ENCODE measurements at places on chromosomes 7 and 10.
A peak's percentile ranks its signal among the peaks of the same experiment; 100 is the strongest.

GRCh38 chr10:99976886-99977665, 32.7 kb downstream of the DNMBP start:
- DNase-seq, result peak; percentile 14

DNA sequence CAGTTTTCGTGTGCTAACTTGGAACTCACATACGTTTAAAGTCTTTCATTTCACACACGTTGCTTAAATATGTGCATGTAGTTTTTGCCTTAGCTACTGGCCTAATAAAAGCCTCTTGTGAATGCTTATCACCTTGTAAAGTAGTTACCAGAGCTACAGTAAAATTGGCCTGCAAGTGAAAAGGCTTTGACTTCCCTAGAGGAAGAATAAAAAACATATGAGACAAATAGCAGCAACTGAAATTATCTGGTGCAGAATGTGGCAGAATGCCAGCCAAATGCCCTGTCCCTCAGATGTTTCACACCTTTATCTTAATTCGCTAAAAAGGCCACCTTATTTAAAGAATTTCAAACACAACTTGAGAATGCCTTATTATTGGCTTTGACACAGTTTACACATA, 28.1 kb upstream of the RPA3 start:
- DNase-seq, result no peak

DNA sequence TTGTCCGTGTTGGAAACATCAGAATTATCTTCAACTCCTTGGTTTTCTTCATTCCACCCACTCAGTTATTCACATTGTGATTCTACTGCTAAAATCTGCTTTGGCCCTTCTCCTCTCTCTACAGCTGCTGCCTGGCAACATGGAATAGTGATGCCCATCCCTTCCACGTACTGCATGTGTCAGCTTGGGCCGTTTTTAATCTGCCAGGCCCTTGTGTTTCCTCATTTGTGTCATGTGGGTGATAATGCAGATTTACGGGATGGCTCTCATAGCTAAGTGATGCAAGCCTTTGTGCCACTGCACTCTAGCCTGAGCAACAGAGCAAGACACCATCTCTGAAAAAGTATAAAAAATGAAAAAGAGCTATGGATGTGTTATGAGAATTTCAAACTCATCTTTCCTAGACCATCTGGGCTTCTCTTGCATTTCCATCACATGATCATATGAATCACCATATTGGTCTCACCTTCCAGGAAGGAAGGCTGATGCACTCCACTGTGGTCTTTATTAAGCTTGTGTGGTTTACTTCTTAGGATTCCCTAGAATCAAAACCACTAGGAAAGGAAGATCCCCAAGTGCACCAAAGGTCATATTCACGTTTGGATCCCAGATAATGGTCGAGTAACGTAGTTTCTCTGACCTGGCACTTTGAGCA, 20.6 kb upstream of the CELF2 start:
- DNase-seq, result no peak

DNA sequence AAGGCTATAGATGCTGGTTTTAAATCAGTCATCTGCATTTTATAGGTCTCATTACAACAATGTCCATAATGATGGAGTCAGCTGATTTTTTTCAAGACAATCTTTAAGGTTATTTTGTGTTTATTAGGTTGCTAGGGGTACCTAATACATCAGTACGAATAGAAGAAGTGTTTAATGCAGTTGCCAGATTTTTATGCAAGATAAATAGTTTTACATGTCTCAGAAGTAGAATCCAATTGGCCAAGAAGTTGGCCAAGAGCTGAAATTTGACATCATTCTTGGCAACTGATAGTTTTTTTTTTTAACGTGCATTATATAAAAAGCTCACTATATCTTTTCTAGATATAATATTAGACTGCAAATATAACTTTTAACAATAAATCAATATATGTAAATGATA, 208.5 kb downstream of the TRIL start:
- DNase-seq, result no peak

DNA sequence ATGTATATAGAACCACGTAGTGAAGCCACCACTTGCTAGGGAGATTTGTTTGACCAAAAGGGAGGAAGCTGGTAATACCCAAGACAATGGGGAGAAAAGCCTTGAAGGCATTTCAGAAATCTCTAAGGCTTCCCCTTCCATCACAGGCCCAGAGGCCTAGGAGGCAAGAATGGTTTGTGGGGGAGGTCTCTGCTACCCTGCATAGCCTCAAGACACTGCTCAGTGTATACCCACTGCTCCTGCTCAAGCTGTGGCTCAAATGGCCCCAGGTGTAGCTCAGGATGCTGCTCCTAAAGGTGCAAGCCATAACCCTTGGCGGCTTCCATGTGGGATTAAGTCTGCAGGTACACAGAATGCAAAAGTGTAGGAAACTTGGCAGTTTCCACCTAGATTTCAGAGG, 1105.8 kb downstream of the GATA3 start:
- DNase-seq, result no peak

DNA sequence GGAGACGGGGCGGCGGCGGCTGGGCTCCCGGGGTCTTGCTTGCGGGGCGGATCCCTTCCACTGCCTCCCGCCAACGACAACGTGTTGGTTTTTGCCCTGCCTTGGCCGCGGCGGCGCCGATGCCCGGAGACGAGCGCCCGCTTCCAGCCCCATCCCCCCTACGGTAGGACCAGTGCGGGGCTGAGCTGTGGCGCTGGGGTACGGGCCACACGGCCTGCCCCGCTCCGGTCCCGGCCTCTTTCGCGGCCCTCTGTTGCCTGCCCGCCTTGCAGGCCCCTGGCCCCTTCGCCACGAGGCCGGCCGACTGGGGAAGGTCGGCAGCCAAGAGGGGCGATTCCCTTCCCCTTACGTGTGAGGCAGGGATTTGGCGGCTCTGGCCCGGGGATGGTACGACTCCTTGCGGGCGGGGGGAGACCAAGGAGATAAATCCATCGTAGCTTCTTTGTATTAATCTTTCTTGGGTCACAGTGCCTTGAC, 488 bp downstream of the EIF4H start:
- DNase-seq, result peak; percentile 36

DNA sequence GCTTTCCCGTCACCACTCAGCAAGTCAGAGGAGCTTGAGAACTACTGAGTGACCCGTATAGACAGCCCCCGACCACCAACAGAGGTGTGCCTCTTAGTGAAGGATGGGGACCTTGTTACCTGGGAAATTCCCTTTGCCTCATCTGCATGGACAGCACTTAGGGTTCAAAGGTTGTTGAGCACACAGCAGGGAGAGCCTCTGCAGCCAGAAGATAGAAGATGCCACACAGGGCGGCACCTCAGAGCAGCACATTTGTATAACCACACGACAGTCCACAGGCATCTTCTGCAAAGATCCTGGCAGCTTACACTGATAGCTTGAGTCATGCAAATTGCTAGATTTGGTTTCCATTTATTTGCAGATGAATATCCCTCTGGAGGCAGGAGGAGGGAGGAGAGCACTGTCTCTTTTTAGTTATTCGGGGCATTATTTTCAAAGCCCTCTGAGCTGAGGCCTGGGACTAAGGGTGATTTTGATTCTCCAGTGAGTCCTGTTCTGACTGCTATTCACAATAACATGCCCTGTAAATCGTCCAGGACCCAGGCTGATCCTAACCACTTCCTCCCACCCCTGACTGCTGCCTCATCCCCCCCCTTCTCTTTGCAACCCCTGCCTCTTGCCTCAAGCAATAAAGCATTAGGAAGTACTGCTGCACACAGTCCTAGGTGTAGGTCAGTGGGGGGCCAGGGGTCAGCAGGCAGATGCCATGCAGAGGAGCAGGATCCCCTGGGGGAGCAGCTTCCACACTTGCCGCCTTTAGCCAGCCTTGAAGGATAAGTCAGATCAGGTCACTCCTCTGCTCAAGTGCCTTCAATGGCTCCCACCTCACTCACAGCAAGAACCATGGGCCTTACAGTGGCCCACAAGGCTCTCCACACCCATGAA, 24.6 kb upstream of the INMT start:
- peak; percentile 43 for DNase-seq

- DNase-seq, result no peak
Observed at GRCh38 chr7:47422611-47423010, 159.3 kb downstream of the TNS3 start.

- DNase-seq, result no peak
Observed at GRCh38 chr10:124174071-124174566, 80.7 kb upstream of the CHST15 start.

DNA sequence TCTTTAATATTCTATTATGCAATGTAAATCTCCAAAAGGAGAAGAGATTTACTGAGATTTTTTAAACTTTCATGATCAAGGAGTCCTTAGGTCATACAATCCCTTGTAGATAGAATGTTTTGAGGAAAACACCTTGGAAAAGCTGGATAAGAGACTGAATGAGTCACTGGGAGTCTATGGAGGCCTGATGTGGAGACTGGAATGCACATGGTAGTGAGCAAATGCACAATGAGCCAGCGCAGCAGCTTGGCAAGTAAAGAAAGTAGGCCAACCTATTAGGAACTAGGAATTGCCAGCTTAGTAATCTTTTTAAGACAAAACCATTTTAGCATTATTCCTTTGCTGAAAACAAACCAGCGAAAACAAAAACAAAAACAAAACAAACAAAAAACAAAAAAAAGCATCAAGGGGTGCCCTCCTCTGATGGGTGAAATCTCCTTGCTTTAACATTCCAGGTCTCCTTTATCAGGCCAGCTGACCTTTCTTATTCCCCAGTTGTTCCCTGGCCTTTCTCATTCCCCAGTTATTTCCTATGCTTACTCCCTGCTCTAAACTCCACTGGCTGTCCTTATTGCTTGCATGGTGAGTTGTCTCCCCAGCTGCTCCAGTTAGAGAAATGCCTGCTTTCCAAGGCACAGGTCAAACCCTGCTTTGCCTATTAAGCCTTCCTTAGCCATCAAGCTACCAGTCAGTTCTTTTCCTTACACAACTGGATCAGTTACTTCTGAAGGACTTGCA, 135.8 kb downstream of the PLCE1 start:
- DNase-seq, result no peak

DNA sequence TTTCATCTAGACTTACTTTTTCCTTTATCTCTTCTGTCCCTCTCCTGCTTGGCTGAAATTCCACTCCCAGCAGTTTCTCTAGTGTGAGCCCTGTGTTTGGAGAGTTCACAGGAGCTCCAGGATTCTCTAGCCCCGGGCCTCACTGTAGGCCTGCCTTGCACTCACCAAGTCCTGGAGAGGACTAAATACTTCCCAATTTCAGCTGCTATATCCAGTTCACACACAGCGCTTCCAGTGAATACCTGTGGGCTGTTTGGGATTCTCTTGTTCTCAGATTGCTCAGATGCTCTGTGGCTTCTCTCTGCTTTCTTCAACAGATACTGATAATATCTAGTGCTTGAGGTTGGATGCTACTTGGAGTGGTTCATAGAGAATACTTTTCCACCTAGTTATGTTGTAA, 46.0 kb downstream of the MINPP1 start:
- DNase-seq, result no peak

GRCh38 chr7:93156884-93157283, 8.7 kb upstream of the SAMD9L start:
- DNase-seq, result no peak

DNA sequence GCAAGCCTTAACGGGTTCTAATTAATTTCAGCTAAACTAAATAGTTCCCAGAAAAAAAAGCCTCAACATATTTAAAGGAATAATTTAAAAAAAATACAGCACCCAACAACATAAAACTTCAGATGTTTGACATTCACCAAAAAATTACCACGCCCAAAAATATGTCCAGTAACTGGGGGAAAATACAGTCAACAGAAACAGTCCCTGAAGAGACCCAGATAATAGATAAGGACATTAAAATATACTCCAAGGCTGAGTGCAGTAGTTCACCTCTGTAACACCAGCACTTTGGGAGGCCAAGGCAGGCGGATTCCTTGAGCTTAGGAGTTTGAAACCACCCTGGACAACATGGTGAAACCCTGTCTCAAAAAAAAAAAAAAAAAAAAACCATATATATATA, 78.0 kb downstream of the BTAF1 start:
- no peak for DNase-seq

- no peak for DNase-seq
Observed at GRCh38 chr10:31921031-31921430, 7.6 kb downstream of the ARHGAP12 start.

DNA sequence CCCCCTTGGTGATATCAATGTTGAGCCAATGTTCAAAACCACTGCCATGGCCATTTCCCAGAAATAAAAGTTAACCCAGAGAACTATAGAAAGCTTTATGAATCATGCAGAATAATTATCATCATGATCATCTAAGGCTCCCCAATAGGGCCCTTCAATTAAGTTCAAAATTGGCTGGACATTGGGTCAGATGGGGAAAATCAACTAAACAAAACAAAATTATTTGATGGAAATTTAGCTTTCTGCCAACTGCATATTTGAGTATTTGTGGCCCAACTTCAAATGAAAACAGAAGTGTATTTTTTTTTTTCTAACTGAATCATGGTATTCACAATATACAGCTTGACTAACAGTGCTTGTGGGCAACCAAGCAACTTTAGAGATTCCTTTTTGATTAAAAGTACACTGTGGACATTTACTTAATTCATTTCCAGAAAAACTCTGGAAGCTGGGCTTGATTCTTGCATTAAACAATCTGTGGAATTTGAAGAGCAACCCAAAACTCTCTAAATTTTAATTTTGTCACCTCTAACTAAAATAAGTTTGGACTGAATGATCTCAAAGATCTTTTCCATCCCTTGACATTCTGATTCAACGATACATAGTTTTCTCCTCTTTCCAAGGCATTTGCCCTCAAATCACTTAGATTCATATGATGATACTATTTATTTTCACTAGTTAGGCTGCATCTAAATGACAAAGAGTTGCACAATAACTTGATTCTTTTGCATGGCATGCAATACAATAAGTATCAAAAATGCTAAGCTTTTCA, 203.2 kb downstream of the AHR start:
- no peak for DNase-seq

DNA sequence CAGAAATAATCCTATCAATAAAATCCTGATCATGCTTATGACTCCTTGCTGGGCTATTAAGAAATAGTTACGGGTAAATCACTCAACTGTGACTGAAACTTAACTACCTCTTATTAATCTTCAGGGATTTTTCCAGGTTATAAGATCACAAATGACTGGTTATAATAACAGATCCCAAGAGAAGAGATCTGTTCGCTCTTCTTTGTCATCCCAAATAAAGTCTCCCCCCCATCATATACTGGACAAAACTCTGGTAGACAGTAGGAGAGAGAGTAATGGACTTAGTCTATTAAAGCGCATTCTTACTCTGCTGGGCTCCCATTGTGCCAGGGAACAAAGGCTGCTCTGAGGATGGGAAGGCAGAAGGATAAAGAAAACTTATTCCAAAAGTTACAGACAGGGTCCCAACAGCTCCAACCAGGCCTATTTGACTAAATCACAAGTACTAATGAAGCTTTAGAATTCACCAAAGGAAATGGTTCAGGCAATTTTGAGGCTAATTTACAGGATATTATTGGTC, 233.7 kb downstream of the DGKI start:
- DNase-seq, result no peak

- no peak for DNase-seq
Observed at GRCh38 chr7:13851736-13852135, 137.7 kb downstream of the ETV1 start.

GRCh38 chr7:87875151-87876039, 765 bp downstream of the SLC25A40 start:
- DNase-seq, result peak; percentile 40

GRCh38 chr10:122461729-122462532, 578 bp downstream of the HTRA1 start:
- DNase-seq, result no peak

GRCh38 chr10:91564508-91564907, 68.4 kb downstream of the PPP1R3C start:
- DNase-seq, result no peak

- DNase-seq, result no peak
Observed at GRCh38 chr7:7519528-7519927, 16.1 kb downstream of the COL28A1 start.

GRCh38 chr7:117096330-117096729, 143.0 kb downstream of the ST7 start:
- DNase-seq, result no peak

Data from Ammon's horn (tissue), 1 donor.